Gastrocnemius medialis (tissue), 4 donors: ENCODE measurements at places on chromosomes 3 and 15. TPM values are rescaled to one million over a fixed set of nuclear protein-coding genes. Genes with fewer than 3 reads are reported as not detected.
A peak's percentile ranks its signal among the peaks of the same experiment; 100 is the strongest.

Gene COL8A1
- total RNA-seq = 3.2 TPM

Gene ANKRD63
- not detected for total RNA-seq

Gene PRR20G
- not detected for total RNA-seq

Gene PLD1
- total RNA-seq = 5.4 TPM

Gene LRRIQ4
- total RNA-seq = 0.13 TPM

Gene OXTR
- 0.20 TPM for total RNA-seq

Gene SYNPR
- not detected for total RNA-seq

DNA sequence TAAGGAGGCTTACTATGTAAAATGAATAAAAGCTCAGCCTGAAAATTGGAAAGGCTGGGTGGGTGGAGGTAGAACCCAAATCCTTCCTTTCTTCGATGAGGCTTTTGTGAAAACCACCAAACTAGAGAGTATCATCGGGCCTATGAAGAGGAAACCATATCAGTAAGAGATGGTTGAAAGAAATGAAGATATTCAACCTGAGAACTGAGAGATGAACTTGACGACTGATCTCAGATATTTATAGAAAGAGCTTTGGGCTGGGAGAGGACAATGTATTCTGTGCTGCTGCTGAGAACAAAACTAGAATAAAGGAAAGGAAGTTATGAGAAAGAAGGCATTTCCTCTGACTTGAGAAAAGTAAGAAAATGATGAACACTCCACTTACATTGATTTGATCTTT lies 236.6 kb downstream of the KCNH8 start:
- H3K36me3 ChIP-seq = no peaks in the 10 kb centered on the region
- no peak overlapping the region for H3K27ac ChIP-seq
- no peak for DNase-seq
- no peaks in the 10 kb centered on the region for H3K27me3 ChIP-seq
- no peak overlapping the region for H3K4me3 ChIP-seq
- H3K4me1 ChIP-seq = no peaks in the 10 kb centered on the region

DNA sequence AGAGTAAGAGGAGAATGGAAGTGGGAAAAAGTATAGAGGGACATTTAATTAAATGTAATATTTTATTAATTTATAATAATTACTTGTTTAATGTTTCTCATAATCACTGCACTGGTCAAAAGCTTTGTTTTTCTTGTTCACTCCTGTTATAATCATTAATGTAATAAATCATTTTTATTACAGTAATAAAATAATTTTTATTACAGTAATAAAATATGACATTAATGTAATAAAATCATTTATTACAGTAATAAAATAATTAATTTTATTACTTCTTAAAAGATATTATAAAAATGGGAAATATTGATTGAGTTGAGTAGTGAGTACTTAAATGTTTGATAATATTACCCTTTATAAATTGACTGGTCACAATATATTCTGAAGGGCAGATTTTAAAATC lies 181.1 kb upstream of the SOX2 start:
- no peak overlapping the region for H3K27ac ChIP-seq
- no peak for DNase-seq
- no peaks in the 10 kb centered on the region for H3K36me3 ChIP-seq
- H3K4me3 ChIP-seq = no peak overlapping the region

DNA sequence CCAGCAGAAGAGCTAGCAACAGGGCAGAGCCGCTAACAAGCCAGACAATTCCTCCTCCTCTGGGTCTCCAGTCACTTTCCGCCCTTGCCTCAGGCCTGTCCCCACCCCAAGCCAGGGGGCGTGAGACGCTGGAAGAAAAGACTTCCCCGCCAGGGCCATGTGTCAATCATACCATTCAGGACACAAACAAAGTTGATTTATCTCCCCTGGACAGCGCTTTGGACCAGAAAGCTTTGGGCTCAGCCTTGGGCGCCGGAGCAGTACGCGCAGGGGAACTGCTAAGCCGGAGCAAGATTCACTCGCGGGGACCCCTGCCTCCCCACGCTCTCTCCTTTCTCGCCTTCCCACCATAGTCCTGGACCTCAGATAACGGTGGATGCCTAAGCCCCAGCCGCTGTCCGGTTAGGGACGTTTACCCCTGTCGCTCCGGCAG lies 479 bp downstream of the LRRC2 start:
- peak overlapping the region; percentile 81 for H3K4me3 ChIP-seq
- H3K36me3 ChIP-seq = no peaks in the 10 kb centered on the region
- peaks cover 34% of the 10 kb centered on the region for H3K4me1 ChIP-seq
- peak; percentile 90 for DNase-seq

GRCh38 chr3:13686367-13687160 lies 137.6 kb downstream of the FBLN2 start:
- no peak overlapping the region for H3K27ac ChIP-seq
- H3K36me3 ChIP-seq = no peaks in the 10 kb centered on the region
- no peak for DNase-seq
- no peaks in the 10 kb centered on the region for H3K27me3 ChIP-seq

GRCh38 chr3:123036352-123037014 lies 8.9 kb upstream of the SEMA5B start:
- H3K36me3 ChIP-seq = no peaks in the 10 kb centered on the region
- H3K27me3 ChIP-seq = peaks cover under 1% of the 10 kb centered on the region
- peak; percentile 26 for DNase-seq
- H3K27ac ChIP-seq = no peak overlapping the region
- H3K4me3 ChIP-seq = no peak overlapping the region
- H3K4me1 ChIP-seq = peaks cover 6% of the 10 kb centered on the region

GRCh38 chr3:89372456-89372855 lies 265.0 kb downstream of the EPHA3 start:
- DNase-seq = no peak
- no peaks in the 10 kb centered on the region for H3K27me3 ChIP-seq
- H3K36me3 ChIP-seq = no peaks in the 10 kb centered on the region
- H3K4me3 ChIP-seq = no peak overlapping the region
- no peaks in the 10 kb centered on the region for H3K4me1 ChIP-seq
- no peak overlapping the region for H3K27ac ChIP-seq

DNA sequence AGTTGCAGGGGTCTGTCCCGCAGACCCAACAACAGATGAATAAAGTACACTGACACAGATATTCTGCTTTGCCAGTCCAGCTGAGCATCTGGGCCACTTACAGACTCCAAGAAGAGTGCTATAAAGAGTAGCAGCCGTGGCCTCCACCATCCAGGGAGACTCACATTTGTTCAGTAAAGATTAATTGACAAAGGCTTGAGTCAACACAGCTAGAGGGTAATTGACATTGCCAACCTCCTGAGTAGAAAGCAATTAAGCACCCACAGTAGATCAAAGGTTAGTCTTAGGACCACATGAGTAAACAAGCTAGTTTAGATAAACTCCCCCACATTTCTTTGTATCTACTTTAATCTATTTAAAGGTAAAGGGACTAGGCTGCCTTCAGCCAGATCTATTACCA lies 16.3 kb upstream of the CRTC3 start:
- no peak for DNase-seq
- no peak overlapping the region for H3K27ac ChIP-seq
- H3K36me3 ChIP-seq = no peaks in the 10 kb centered on the region
- H3K4me3 ChIP-seq = no peak overlapping the region

- H3K27me3 ChIP-seq = no peaks in the 10 kb centered on the region
- no peaks in the 10 kb centered on the region for H3K36me3 ChIP-seq
- H3K27ac ChIP-seq = no peak overlapping the region
- no peak for DNase-seq
- H3K4me1 ChIP-seq = no peaks in the 10 kb centered on the region
These were observed 396.4 kb downstream of the EDEM1 start for GRCh38 chr3:5583920-5584319.

DNA sequence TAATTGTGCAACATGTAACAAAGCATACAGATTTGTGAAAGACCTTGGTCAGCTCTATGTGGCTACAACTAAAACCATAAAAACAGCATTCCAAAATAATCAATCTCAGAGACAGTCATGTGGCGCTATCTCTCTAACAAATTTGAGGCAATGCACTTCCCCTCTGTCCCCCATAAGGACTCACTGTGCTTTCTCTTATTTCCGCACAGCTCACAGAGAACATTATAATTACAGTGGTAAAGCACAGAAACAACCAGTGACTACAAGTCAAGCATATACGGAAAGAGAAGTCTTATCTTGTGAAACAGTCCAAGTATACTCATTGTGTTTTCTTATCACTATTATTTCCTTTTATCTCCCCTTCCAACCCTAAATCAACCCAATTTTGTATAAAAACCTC lies 64.3 kb downstream of the RYK start:
- DNase-seq = no peak
- no peak overlapping the region for H3K4me3 ChIP-seq
- H3K27ac ChIP-seq = no peak overlapping the region
- H3K36me3 ChIP-seq = no peaks in the 10 kb centered on the region
- no peaks in the 10 kb centered on the region for H3K4me1 ChIP-seq

DNA sequence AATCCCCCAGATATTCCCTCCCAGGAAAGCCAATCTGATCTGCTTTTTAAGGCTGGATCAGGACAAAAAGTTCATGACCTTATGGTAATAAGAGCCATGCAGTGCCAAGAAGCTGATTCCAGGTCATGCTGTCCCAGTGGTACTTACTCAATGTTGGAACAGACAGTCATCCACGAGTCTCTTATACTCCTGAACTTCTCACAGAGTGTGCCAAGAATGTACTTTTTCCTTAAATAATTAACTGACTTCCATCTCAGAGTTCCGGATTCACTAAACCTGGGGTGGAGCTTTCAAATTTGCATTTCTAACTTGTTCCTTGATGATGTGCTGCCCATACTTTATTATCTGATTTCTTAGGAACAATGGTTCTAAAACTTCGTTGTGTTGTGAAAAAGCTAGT lies 3.4 kb upstream of the P3H2 start:
- no peak for DNase-seq
- no peaks in the 10 kb centered on the region for H3K27me3 ChIP-seq
- no peaks in the 10 kb centered on the region for H3K4me1 ChIP-seq
- no peaks in the 10 kb centered on the region for H3K36me3 ChIP-seq
- no peak overlapping the region for H3K27ac ChIP-seq
- H3K4me3 ChIP-seq = no peak overlapping the region

- peaks cover 46% of the 10 kb centered on the region for H3K4me1 ChIP-seq
- H3K4me3 ChIP-seq = no peak overlapping the region
- no peaks in the 10 kb centered on the region for H3K36me3 ChIP-seq
- H3K27ac ChIP-seq = no peak overlapping the region
- H3K27me3 ChIP-seq = no peaks in the 10 kb centered on the region
These were observed 30.4 kb downstream of the FSTL1 start for GRCh38 chr3:120420360-120420759.

GRCh38 chr3:39801216-39801615 lies 8.2 kb upstream of the MYRIP start:
- H3K27me3 ChIP-seq = peaks cover 7% of the 10 kb centered on the region
- no peak overlapping the region for H3K27ac ChIP-seq
- no peaks in the 10 kb centered on the region for H3K4me1 ChIP-seq
- H3K36me3 ChIP-seq = no peaks in the 10 kb centered on the region
- no peak for DNase-seq

GRCh38 chr3:36591959-36592358 lies 172.4 kb downstream of the DCLK3 start:
- no peaks in the 10 kb centered on the region for H3K4me1 ChIP-seq
- no peaks in the 10 kb centered on the region for H3K36me3 ChIP-seq
- no peak overlapping the region for H3K4me3 ChIP-seq
- no peaks in the 10 kb centered on the region for H3K27me3 ChIP-seq

DNA sequence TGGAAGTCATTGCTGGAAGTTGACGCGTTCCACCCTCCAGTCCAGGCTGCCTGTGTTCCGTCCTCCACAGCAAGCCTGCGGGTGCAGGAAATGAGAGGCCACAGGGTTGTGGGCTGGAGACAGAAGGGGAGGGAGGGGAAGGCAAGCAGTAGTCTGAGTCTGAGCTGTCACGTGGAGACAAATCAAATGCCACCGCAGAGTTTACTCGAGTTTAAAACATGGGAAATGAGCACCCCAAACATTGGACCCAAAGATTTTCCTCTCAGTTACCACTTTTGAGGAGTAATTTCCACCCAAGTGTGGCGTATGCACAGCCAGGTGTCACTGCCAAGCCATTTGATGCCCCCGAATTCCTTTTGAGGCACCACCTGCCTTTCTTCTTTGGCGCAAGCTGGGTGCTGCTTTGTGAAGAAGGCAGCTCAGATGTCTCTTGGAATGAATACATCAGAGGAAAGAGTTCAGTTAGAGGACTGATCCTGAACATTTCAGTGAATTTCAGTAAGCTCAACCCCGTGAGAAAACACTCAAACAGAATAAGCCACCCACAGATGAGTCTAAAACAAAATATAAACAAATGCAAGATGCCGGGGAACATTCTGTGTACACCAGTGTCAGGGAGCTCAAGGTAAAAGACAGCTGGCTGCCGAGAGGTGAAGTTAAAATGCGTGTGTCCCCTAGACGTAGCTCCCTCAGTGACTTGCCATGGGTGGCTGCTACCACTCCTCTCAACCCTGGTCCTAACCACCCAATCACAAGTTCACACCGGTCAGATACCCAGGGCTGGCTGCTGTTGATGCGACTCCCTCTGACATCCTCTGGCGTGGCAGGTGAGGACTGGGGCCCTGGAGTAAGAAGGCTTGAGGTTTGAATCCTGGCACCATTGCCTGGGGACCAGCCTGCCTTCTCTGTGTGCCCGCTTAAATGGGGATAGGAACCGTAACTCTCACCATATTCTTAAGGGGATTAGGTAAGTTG lies 203.8 kb downstream of the UACA start:
- H3K36me3 ChIP-seq = no peaks in the 10 kb centered on the region
- peak; percentile 28 for DNase-seq
- no peak overlapping the region for H3K4me3 ChIP-seq
- H3K4me1 ChIP-seq = peaks cover 16% of the 10 kb centered on the region
- H3K27ac ChIP-seq = no peak overlapping the region
- no peaks in the 10 kb centered on the region for H3K27me3 ChIP-seq

GRCh38 chr3:186068243-186068552 lies 40.7 kb downstream of the ETV5 start:
- no peak overlapping the region for H3K27ac ChIP-seq
- peaks cover 22% of the 10 kb centered on the region for H3K36me3 ChIP-seq
- no peaks in the 10 kb centered on the region for H3K27me3 ChIP-seq
- H3K4me3 ChIP-seq = no peak overlapping the region
- no peaks in the 10 kb centered on the region for H3K4me1 ChIP-seq

GRCh38 chr3:51401735-51402134 lies 10.7 kb downstream of the RBM15B start:
- H3K36me3 ChIP-seq = no peaks in the 10 kb centered on the region
- no peaks in the 10 kb centered on the region for H3K27me3 ChIP-seq
- H3K4me3 ChIP-seq = no peak overlapping the region
- H3K27ac ChIP-seq = no peak overlapping the region
- H3K4me1 ChIP-seq = peaks cover 4% of the 10 kb centered on the region
- DNase-seq = no peak

DNA sequence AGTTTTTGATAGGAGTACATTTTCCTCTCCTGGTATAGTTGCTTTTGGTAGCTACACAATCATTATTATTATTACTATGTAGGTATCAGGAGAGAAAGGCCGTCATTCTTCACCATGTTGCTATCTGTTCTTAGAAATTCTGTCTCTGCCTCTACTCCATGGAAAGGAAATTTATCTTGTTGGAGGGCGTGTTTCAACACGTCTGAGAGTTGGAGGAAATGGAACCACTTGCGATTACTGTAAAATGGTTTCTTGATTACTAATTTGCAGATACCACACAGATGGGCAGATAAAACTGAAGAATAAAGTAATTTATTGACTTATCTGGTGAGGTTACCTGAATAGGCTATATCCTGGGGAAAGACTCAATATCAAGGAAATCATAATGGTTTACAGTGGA lies 488.4 kb downstream of the NR2F2 start:
- DNase-seq = no peak
- H3K4me1 ChIP-seq = no peaks in the 10 kb centered on the region
- H3K36me3 ChIP-seq = no peaks in the 10 kb centered on the region
- no peak overlapping the region for H3K4me3 ChIP-seq

GRCh38 chr15:49296258-49296657 lies 126.2 kb downstream of the GALK2 start:
- H3K27me3 ChIP-seq = no peaks in the 10 kb centered on the region
- no peaks in the 10 kb centered on the region for H3K36me3 ChIP-seq
- no peak for DNase-seq
- no peak overlapping the region for H3K4me3 ChIP-seq

GRCh38 chr15:61655881-61656280 lies 404.4 kb downstream of the VPS13C start:
- DNase-seq = no peak
- H3K36me3 ChIP-seq = no peaks in the 10 kb centered on the region
- H3K4me3 ChIP-seq = no peak overlapping the region
- peaks cover 23% of the 10 kb centered on the region for H3K4me1 ChIP-seq
